NT2/D1 (cell line): ENCODE measurements at places on chromosomes 2 and 18.

DNA sequence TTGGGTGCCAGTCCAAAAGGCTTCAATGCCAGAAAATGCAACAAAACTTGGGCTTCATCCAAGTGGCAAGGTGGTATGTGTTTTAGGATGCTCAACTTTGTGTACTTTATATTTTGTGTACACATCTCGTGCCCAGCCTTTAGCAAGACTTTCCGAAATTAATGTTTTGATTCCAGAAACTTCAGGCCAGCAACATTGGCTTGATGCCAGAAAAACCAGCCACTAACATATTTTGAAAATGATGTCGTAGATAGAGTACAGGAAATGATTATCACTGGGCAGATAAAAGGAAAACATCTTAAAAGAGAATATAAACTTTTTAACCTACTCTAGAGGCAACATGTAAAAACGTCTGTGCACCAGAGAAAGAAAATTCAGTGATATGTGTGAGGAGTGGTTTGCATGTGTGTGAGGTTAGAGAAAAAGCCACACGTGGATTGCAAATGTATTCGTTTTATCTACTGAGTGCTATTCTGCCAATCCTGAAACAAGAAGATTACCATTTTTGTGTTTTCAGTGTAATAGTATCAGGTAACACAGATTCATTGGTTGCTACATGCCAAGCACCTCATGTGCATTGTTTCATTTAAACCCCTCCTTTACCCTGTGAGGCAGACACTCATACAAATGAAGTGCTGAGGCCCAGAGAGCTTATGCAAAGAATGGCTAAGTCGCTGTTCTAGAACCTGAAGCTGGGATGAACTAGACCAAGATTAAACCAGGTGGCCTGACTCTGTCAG lies 264.8 kb downstream of the C1D start:
- DNase-seq, result no peak

DNA sequence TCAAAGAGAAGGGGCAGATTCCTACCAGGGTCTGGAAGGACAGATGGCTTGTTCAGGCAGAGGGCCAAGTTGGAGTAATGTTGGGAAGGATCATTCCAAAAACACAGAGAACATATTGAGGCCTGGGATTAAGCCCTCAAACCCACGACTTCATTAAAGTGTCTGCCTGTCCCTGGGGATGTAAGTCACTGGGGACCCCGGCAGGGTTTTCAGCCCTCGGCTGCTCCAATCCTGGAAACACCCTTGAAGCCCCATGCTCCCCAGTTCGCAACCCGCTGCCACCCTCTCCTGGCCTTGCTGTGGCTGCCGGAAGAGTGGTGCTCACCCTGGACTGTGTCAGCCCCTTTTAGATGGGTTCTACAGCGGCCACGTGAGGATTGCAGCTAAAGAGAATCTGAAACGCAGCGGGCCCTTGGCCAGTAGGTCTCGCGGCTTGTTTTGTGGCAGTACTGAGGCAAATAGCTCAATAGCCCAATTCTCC lies 79.9 kb downstream of the EPAS1 start:
- DNase-seq, result no peak

- DNase-seq, result no peak
Measured at GRCh38 chr18:9612977-9613376, 1.4 kb downstream of the PPP4R1 start.

GRCh38 chr18:54069729-54070128 lies 154.7 kb downstream of the MBD2 start:
- DNase-seq, result peak; percentile 22

- no peak for DNase-seq
Measured at GRCh38 chr2:75025216-75025615, 66.8 kb downstream of the POLE4 start.

DNA sequence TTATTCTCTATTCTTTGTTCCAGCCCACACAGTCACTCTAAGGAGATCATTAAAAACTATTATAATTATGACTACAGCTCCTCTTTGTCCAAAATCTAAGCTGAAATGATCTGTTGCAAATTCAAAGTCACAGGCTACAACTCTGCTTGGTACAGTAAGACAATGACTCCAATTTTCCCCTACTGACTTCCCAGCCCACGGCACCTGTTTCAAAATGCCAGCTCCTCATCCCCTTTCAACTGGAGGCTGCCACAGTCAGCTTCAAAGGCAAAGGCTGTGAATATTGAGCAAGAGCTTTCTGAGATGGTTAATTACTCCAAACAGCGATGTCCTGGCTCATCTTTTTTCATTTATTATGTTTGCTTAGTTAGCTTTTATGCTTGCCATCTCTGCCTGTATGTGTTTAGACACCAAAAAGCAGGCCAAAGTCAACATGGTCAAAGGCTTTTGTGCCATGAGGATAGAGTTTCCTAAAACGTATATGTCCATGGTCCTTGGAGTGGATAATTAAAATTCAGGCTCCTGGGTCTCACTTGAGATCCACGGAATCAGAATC lies 141.1 kb downstream of the DOCK10 start:
- no peak for DNase-seq

DNA sequence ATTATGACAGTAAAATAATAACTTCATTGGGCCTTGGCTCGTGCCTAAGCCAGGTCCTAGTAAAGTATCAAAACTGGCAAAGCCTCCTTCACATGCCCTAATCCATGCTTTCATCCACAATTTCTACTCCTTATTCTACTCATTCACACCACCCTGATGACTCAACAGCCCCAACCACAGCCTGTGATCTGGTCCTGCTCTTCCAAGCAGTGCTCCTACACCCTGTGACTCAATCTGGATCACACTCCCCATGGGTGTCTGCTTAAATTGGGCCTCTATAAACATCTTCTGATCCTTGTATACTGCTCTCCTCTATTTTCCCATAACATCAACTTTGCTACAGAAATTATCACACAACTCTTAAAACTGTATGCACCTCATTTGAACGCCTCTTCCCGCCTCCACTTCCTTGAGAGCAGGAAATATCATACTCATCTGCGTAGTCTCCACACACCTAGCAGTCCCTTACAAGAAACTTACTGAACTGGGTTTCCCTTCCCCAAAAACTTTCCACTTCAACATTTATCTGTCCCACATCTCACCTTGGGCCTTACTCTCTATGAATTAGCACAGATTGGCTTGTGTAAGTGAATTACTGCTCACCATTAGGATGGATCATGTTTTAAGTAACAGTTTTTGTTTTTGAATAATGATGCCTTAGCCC lies 15.9 kb downstream of the GTF3C3 start:
- DNase-seq, result no peak

- DNase-seq, result no peak
Measured at GRCh38 chr2:191114403-191114886, 36.3 kb downstream of the STAT4 start.

DNA sequence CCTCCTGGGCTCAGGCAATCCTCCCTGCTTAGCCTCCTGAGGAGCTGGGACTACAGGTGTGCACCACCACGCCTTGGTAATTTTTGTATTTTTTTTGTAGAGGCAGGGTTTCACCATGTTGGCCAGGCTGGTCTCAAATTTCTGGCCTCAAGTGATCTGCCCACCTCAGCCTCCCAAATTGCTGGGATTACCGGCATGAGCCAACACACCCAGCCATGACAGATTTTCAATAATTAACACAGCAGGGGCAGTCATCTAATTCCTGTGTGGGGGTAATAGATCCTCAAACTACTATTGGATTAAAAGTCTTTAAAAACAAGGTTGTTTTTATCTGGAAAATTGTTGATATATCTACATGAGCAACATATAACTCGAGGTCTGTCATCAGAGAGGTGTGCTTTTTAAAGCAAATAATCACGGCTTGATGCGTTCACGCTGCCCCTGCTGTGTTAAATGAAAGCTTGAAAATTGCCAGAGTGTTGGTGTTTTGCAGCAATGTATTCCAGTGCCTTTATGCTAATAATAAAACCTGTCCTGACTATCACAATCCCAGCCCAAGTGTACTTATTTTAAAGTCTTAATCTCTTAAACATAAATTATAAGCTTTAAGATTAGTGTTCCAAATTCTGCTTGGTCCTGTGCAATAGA lies 35.6 kb upstream of the ASB1 start:
- DNase-seq, result no peak

GRCh38 chr2:231925303-231926179 lies 655 bp downstream of the NPPC start:
- peak; percentile 77 for DNase-seq

- DNase-seq, result no peak
Measured at GRCh38 chr2:19739256-19739655, 162.5 kb downstream of the TTC32 start.

DNA sequence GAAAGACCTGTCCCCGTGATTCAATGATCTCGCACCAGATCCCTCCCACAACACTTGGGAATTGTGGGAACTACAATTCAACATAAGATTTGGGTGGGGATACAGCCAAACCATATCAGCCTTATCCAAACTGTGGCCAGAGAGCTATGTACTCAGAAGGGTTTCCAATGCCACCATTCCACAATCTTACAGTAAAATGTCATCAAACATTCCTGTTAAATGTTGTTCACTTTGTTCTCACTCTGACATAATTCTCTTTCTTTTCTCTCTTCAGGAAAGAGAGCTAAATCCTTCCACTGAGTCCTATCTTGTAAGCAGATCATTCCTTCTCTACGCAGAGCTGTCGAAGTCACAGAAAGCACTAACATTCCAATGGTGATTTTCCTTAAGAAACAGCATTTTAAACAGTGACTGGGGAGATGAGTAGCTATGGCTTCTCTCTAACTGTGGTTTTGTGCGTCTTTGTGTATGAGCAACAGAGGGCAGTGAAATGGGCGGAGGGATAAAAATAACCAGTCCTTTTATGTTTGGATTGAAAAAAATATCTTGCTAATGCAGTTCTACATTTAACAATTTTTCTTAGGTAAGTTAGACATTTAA lies 684.7 kb downstream of the EPHA4 start:
- no peak for DNase-seq

DNA sequence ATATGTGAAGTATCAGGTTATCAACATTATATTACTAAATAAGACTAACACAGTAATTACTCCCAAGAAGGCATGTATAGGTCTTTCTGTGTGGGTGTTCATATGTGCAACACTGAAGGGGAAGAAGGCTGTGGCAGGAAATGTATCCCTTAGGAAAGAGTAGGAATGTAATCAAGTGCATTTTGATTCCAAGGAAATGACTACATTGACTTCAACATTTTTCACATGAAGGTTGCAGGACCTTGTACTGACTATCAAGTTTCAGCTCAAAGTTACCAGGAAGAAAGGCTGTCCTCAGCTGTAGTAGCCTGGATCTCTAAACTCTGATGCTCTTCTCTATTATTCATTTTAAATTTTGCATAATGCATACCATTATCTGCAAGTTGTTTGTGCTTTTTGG lies 680.8 kb downstream of the NYAP2 start:
- no peak for DNase-seq

GRCh38 chr18:62450546-62451410 lies 72.0 kb upstream of the ZCCHC2 start:
- no peak for DNase-seq

DNA sequence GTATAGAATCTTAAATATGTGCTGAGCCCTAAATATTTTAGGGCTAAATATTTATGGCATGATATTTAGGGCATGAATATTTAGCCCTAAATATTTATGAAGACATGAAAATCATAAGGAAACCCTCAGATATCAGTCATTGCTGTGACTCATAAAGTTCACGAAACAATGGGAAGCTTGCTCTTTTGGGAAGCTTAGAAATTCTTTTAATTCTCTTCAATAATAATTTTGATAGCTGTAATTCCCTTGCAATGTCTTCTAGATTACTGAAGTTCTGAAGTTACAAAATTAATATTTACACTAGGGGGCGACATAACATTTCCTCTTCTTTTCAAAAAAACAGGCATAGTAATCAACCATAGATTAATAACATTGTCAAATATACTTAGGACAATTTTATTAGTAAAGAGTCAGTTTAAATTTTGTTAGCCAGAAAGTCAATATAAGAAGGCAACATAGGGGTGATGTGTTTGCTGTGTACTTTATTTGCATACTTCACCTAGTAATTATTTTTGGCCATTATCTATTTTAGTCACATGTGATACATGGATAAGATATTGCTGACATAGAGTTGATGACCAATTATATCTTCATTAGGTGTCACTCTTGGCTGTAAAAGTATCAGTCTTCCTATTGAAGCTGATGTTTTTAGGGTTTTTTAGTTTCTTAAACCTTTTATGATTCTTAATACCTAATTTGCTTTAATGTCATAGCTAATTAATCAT lies 13.2 kb downstream of the ZNF804A start:
- no peak for DNase-seq

- DNase-seq, result no peak
Measured at GRCh38 chr2:125070726-125071505, 1045.8 kb downstream of the CNTNAP5 start.
